ENCODE measurements at places on chromosomes 12 and 14.

DNA sequence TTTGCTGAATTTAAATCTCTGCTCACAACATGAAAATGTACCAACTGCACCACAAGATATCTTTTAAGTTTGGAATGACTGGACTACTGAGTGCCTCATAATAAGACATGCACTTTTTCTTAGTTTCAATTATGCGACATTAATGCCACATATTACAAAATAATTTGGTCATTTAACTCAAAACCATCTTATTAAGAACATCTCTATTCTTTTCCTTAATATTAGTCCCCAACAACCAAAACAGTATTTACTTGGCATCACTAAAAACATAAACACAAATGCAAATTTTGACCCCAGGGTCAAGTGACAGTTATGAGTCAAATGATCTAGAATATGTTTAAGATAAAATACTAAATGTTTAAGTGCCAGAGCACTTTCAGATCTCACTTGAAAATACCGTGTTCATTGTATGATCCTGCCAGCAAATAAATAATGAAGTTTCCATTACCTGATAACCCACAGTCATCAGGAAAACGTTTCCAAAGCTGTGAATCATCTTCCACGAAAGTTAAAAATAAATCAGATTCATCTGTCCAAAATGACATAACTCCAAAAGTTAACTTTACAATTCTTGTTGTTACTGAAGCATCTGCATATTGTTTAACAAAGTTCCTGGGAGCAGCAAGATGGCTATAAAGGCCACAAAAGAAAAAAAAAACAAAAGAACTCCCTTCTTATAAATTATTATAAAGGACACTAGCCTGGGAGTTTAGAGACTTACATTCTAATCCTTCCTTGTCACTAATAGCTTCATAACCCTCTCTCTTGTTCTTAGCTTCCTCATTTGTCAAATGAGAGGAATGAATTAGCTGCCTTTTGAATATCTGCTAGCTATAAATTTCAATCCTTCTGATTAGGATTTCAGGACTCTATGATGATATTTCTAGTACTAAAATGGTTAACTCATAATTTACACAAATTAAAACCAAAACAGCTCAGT is 30.5 kb upstream of the AP4S1 start:
- no peak for DNase-seq

DNA sequence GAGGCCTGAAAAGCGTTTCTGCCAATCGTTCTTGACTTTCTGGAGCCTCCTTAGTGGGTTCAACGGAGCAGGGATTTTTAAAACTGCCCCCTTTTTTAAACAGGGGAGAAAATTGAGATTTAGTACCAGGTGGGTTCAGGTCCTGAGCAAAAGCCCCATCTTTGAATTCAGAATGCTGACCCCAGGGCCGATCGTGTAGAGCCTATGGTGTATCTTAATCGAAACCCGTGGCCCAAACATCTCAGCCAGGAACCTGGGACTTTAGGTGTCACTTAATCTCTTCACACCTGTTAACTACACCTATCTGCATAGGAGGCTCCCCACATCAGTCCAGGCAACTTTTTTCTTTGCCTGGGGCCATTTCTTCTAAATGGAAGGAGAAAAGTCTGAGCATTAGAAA is 6.4 kb upstream of the TBX5 start:
- DNase-seq = no peak

- DNase-seq = no peak
Measured at GRCh38 chr14:31196839-31197492, 10.6 kb downstream of the HECTD1 start.

DNA sequence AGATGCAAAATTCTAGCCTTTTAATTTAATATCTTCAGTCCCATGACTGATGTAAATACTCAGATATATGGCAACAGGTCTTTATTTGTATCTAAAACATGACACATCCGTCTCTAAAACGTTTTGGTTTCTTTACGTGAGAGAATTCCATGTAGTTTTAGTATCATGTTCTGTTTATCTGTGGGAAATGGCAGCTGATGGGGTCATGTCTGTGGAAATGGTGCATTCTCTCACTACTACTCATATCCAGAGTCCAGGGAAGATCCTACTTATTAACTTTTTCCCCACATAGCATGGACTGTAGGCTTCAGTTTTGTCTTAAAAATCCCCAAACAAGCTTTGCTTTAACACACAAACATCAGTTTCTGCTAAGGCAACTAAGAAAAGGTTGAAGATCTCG is 53.8 kb downstream of the SPTLC2 start:
- no peak for DNase-seq

DNA sequence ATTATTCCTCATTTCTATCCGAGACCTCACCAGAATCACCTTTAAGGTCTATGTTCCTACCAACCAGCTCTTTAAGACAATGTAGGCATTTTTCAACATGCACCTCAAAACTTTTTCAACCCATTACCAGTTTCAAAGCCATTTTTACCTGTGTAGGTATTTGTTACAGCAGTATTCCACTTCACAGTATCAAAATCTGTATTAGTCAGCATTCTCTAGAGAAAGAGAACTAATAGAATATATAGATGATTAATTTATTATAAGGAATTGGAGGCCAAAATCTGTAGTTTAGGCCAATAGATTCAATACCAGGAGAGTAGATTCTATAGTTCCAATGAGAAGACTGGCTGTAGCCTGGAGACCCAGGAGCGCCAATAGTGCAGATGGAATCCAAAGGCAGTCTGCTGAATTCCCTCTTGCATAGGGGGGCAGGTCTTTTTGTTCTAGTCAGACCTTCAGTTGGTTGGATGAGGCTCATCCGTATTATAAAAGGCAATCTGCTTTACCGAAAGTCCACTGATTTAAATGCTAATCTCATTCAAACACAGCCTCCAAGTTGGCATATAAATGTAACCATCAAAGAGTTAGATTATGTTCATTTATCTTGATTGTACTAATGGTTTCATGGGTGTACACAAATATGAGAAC is 151.6 kb upstream of the SYT1 start:
- DNase-seq = no peak

DNA sequence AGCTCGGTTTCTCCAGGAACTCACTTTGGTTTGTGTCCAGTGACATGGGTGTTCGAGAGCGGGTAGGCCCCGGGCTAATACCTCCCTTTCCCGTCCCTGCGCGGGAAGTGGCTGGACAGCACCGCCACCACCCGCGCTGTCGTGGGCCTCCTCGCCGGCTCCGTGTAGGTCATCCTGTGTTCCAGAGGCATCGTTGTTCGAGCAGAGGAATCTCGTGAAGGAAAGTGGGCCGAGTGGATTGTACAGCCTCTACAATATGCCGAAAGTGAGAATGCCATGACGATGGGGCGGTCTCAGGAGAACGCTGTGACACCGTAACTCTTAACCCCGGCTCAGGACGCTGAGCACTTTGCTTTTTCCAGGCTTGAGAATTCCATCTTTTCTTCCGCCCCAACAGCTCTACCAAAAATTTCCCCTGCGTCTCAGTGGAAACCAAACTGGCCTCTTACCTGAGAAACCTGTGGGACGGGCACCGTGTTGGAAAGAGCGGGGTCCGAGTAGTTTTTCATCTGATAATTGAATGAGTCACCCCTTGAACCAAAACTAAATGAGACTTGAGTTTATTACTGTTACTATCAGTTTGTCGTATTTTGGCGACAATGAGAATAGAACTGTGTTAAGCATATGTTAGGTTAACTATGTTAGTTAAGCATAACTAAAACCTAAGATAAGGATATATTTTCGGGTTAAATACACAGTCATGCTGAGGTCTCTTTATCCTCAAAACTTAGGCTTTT is 510 bp downstream of the EIF2S1 start:
- no peak for DNase-seq

- no peak for DNase-seq
Measured at GRCh38 chr12:109124878-109125648, 8.7 kb downstream of the ACACB start.

GRCh38 chr12:27382171-27382795 is 49.6 kb downstream of the BMAL2 start:
- no peak for DNase-seq

GRCh38 chr14:99511421-99512109 is 30.4 kb downstream of the CCNK start:
- peak; percentile 5 for DNase-seq

All from DND-41 (cell line).